Gastroesophageal sphincter (tissue), 4 donors: ENCODE measurements at places on chromosomes 11 and 22. TPM values are rescaled to one million over a fixed set of nuclear protein-coding genes. Genes with fewer than 3 reads are reported as not detected.

The HBE1 gene
- total RNA-seq, result 0.67 TPM

The USH1C gene
- 1.1 TPM for total RNA-seq

The TPBGL gene
- not detected for total RNA-seq

The GP1BB gene
- 12.5 TPM for total RNA-seq

The PGA5 gene
- not detected for total RNA-seq

The KCNJ1 gene
- not detected for total RNA-seq

The RPUSD4 gene
- total RNA-seq, result 18.8 TPM

The OR51E2 gene
- 0.67 TPM for total RNA-seq

The NCR3LG1 gene
- total RNA-seq, result 3.4 TPM

The TP53I11 gene
- 49.3 TPM for total RNA-seq

The CAVIN3 gene
- 220 TPM for total RNA-seq

The MRGPRX4 gene
- total RNA-seq, result not detected

The KCNE3 gene
- 21.9 TPM for total RNA-seq

The OR2D2 gene
- not detected for total RNA-seq

The CRYBA4 gene
- not detected for total RNA-seq

The TCF20 gene
- 47.8 TPM for total RNA-seq

The LRRC56 gene
- not detected for total RNA-seq
